ENCODE measurements at places on chromosomes 3 and 15. TPM values are rescaled to one million over a fixed set of nuclear protein-coding genes. Genes with fewer than 3 reads are reported as not detected.

- DNase-seq, result no peak
- H3K27ac ChIP-seq, result no peak overlapping the region
- H3K4me1 ChIP-seq, result peaks cover 6% of the 10 kb centered on the region
- no peaks in the 10 kb centered on the region for H3K27me3 ChIP-seq
Measured at GRCh38 chr15:73540161-73540560, 93.0 kb downstream of the NPTN start.

DNA sequence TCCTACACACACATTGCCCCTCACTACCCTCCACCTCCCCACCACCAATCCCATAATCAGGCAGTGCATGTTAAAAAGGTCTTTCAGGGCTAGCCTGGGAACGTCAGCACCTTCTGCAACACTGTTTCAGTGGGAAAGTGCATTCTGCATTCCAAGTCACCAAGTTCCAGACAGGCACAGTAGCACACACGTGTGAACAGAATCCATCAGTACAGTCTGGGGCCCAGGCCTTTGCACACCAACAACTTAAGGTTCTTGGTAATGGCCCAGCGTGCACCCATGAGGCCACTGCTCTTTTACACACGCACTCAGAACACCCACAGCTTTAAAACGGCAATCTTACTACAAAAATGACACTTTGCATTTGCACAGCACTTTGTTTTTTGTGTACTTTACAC lies 1.2 kb downstream of the ANXA2 start:
- no peaks in the 10 kb centered on the region for H3K27me3 ChIP-seq
- peaks cover 55% of the 10 kb centered on the region for H3K4me1 ChIP-seq

DNA sequence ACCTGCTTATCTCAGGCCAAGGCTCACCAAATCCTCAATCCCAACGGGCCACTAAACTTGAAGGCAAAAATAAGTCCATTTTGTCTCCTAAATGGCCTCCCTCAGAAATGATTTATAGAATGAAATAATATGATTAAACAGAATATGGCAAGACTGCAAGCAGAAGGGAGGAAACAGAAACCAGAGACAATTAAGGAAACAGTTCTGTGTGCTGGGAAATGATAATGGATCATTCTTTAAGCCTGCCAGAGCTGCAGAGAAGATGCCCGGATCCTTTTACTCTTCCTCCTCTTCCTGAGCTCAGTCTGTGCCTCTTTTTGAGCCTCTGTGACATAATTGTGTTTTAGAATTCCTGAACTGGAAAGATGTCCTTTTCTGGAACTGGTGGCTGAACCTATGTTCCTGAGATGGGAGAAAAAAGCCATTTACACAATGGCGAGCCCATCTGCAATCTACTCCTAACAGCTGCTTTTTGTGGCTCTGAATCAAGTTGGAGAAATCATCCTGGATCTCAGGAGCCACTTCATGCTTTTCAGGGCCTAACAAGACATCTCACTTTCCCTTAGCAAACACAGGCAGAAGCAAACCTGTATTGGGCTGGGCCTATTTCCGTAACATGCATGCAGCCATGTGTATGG lies 2.8 kb upstream of the ABHD2 start:
- no peaks in the 10 kb centered on the region for H3K27me3 ChIP-seq
- no peak overlapping the region for H3K4me3 ChIP-seq
- DNase-seq, result no peak
- H3K36me3 ChIP-seq, result no peaks in the 10 kb centered on the region
- H3K27ac ChIP-seq, result no peak overlapping the region
- H3K4me1 ChIP-seq, result peaks cover 29% of the 10 kb centered on the region

DNA sequence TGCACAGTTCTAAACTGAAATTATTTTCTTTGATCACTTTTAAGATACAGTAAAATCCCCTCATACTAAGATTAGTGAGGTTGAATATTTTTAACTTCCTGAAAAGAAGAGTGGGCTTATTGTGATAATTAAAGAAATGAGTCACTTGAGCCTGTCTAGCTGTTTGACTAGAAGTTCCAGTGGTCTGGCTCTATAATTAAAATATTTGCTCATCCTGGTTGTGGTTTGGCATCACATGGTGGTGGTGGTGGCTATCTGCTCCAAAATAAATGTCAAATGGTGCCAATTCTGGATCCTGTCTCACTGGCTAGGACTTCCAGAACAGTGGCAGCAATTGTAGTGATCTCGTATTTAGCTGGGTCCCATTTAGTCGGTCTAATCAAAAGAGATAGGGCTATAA lies 8.6 kb upstream of the TEX9 start:
- no peak for DNase-seq
- H3K27me3 ChIP-seq, result no peaks in the 10 kb centered on the region
- H3K27ac ChIP-seq, result no peak overlapping the region
- H3K4me1 ChIP-seq, result peaks cover 2% of the 10 kb centered on the region
- H3K36me3 ChIP-seq, result no peaks in the 10 kb centered on the region

GRCh38 chr15:84881520-84881830 lies 3.0 kb upstream of the SLC28A1 start:
- H3K4me3 ChIP-seq, result no peak overlapping the region
- no peak for DNase-seq
- H3K4me1 ChIP-seq, result no peaks in the 10 kb centered on the region

- no peaks in the 10 kb centered on the region for H3K27me3 ChIP-seq
- H3K36me3 ChIP-seq, result no peaks in the 10 kb centered on the region
- peaks cover 50% of the 10 kb centered on the region for H3K4me1 ChIP-seq
- H3K4me3 ChIP-seq, result no peak overlapping the region
- DNase-seq, result no peak
Measured at GRCh38 chr15:94240480-94240879, 9.1 kb downstream of the MCTP2 start.

GRCh38 chr3:55583475-55583874 lies 96.4 kb upstream of the WNT5A start:
- no peaks in the 10 kb centered on the region for H3K36me3 ChIP-seq
- no peak overlapping the region for H3K4me3 ChIP-seq
- H3K27ac ChIP-seq, result no peak overlapping the region
- no peak for DNase-seq
- peaks cover 12% of the 10 kb centered on the region for H3K4me1 ChIP-seq

DNA sequence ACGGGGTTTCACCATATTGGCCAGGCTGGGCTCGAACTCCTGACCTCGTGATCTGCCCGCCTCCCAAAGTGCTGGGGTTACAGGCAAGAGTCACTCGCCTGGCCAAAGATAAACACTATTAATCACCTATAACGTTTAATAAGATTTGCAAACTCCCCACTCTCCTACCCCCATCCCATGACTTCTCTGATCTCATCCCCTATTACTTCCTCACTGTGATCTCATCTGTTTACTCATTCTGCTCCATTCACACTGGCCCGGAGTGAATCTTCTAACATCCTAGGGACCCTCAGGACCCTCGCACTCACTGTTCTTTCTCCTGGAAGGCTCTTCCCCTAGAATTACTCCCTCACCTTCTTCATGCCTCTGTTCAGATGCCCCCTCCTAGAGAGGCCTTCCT lies 78.9 kb downstream of the DGKG start:
- no peaks in the 10 kb centered on the region for H3K4me1 ChIP-seq
- H3K27ac ChIP-seq, result no peak overlapping the region
- H3K36me3 ChIP-seq, result no peaks in the 10 kb centered on the region
- no peak overlapping the region for H3K4me3 ChIP-seq
- no peak for DNase-seq

DNA sequence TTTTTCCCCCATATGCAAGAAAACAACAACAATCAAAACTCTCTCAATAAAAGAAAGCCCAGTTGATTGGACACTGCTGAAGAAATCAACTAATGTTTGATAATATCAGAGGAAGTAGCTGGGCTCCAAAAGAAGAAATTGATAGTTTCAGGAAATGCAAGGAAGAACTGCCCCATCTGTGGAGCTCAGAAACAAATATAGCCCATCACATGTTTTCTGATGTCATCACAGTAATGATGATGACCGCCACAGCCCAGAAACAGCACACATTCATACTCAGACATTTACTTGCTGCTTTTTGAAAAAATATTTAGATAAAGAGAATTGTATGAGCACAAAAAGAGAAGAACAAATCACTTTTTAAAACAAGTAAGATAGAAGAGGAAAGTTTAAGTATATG lies 67.6 kb downstream of the GOLIM4 start:
- H3K27me3 ChIP-seq, result no peaks in the 10 kb centered on the region
- no peak overlapping the region for H3K4me3 ChIP-seq
- peaks cover 15% of the 10 kb centered on the region for H3K36me3 ChIP-seq
- H3K27ac ChIP-seq, result no peak overlapping the region

Gene IL5RA
- not detected for polyA plus RNA-seq

Gene PYGO1
- 2.0 TPM for polyA plus RNA-seq

DNA sequence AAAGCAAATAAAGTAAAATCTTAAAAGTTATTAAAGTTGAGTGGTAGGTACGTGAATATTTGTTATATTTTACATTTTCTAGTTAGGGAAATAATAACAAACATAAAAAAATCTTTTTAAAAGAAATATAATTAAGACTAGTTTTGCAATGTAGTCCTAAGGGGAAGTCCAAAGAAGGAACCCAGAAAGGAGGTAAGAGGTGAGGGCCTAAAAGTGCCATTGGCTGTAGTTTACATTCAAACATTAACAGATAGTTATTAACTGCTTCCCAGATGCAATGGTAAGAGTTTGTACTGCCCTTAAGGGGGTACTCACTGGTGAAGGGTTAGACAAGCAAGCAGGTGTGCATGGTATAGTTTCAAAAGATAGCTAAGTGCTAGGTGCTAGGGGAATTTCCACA lies 79.2 kb downstream of the B3GALNT1 start:
- no peaks in the 10 kb centered on the region for H3K27me3 ChIP-seq
- H3K36me3 ChIP-seq, result no peaks in the 10 kb centered on the region
- no peak for DNase-seq
- no peaks in the 10 kb centered on the region for H3K4me1 ChIP-seq
- H3K27ac ChIP-seq, result no peak overlapping the region

Gene ZIC1
- polyA plus RNA-seq, result not detected

Gene TFDP2
- polyA plus RNA-seq, result 40.6 TPM

Gene SCAANT1
- polyA plus RNA-seq, result not detected

- no peak overlapping the region for H3K27ac ChIP-seq
- DNase-seq, result no peak
- no peak overlapping the region for H3K4me3 ChIP-seq
- no peaks in the 10 kb centered on the region for H3K4me1 ChIP-seq
- H3K27me3 ChIP-seq, result no peaks in the 10 kb centered on the region
- H3K36me3 ChIP-seq, result no peaks in the 10 kb centered on the region
Measured at GRCh38 chr3:56001537-56001936, 466.7 kb downstream of the ERC2 start.

DNA sequence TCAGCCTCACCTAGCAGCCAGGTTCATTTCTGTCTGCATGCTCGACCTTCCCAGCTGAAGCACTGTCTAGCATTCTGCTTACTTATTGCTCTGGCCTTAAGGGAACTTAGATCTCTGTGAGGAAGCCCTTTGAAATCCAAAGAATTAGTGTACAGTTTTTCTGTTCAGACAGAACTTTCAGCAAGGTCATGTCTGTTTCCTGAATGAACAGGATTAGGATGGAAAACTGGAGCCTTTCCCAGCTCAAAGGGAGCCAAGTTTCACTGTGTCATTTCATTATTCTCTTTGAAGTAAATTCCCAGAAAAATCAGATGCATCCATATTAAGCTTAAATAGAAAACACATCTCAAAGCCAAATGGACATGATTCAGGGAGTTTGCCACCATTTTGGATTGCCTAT lies 457.3 kb upstream of the KCNMB2 start:
- no peaks in the 10 kb centered on the region for H3K27me3 ChIP-seq
- H3K4me1 ChIP-seq, result no peaks in the 10 kb centered on the region
- no peak for DNase-seq
- H3K4me3 ChIP-seq, result no peak overlapping the region
- H3K36me3 ChIP-seq, result no peaks in the 10 kb centered on the region
- no peak overlapping the region for H3K27ac ChIP-seq

Gene FGD5
- polyA plus RNA-seq, result not detected

GRCh38 chr3:173902871-173903270 lies 505.3 kb downstream of the NLGN1 start:
- no peaks in the 10 kb centered on the region for H3K27me3 ChIP-seq
- no peaks in the 10 kb centered on the region for H3K36me3 ChIP-seq
- H3K27ac ChIP-seq, result no peak overlapping the region
- DNase-seq, result no peak

DNA sequence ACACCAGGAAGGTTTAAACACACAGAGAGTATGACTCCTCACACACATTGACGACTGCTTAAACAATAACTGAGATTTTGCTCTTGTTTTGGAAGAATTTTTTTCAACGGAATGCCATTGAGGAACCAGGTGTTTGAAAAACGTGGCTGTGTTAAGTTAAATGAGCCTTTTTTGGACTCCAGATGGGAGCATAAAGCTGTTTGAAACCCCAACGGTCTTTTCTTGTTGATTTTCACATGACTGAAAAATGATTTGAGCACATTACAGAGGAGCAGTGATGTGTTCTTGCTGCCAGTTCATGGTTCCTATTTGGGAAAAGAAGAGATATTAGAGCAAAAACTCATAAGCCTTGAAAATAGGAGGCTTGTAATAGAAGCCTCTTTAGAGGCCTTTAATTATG lies 97.8 kb upstream of the SELENOK start:
- H3K4me3 ChIP-seq, result no peak overlapping the region
- no peaks in the 10 kb centered on the region for H3K4me1 ChIP-seq
- DNase-seq, result no peak
- H3K36me3 ChIP-seq, result no peaks in the 10 kb centered on the region
- no peaks in the 10 kb centered on the region for H3K27me3 ChIP-seq

Gene ZNF774
- 2.3 TPM for polyA plus RNA-seq

DNA sequence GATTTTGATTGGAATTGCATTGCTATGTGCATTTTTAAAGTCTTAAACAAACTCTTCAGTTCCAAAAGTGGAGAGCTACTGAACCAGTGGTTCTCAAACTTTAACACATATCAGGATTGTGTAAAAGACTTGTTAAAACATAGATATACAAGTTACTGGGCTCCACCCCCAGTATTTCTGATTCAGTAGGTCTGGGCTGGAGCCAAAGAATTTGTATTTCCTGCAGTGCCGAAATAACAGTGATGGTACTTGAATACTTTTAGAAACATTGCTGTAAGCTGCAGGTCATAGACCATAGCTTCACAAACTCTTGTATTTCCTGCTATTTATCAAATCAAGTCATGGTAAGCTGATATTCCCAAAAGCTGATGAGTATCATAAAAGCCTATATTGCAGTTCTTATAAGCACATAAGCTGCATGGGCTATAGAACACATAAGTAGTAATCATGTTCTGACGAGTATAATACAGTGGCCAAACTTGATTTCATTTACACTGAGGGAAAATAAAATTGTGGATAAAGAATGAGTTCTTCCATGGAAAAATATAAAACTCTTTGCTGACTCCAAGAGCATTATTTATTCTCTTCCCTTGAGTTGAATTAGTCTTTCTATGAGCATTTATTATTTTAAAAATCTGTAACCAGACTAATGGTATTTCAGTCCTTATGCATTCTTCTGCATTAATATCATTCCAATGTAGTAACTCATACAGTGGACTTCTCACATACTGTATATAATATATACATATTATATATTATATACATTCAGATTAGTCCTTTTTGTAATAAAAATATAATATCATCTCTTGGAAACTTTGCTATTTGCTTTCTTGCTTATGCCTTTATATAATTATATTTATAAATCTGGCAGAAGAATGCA lies 550.5 kb upstream of the AGTR1 start:
- peaks cover 6% of the 10 kb centered on the region for H3K4me1 ChIP-seq
- no peak for DNase-seq
- H3K36me3 ChIP-seq, result no peaks in the 10 kb centered on the region
- no peaks in the 10 kb centered on the region for H3K27me3 ChIP-seq
- no peak overlapping the region for H3K4me3 ChIP-seq
- no peak overlapping the region for H3K27ac ChIP-seq

- H3K27ac ChIP-seq, result no peak overlapping the region
- H3K4me1 ChIP-seq, result peaks cover 11% of the 10 kb centered on the region
- H3K27me3 ChIP-seq, result no peaks in the 10 kb centered on the region
- H3K36me3 ChIP-seq, result no peaks in the 10 kb centered on the region
- no peak for DNase-seq
Measured at GRCh38 chr3:184717399-184717983, 5.6 kb upstream of the MAGEF1 start.
